ENCODE measurements at places on chromosomes 2 and 18.

DNA sequence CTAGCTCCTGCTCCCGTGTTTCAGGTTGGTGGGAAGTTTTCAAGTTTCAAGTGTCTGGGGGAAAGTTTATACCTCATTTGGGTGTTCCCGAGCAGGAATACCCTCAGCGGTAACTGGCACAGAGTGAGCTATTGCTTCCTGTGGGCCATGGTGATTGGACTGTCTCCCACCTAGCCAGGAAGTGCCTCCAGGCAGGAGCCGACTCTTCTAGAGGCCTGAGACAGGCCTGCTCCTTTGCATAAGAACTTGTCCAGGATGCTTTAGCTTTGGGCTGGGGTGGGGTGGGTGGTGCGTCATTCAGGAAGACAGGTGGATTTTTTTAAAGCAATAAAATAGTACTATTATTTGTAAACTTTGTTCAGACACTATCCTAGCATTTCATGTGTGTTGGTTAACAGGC, 23.5 kb upstream of the DNMT3A start:
- no peak for DNase-seq

GRCh38 chr2:118459426-118459825, 371.2 kb downstream of the INSIG2 start:
- DNase-seq = no peak

- DNase-seq = no peak
Measured at GRCh38 chr2:172072706-172073105, 12.6 kb upstream of the DLX1 start.

GRCh38 chr2:219643788-219644398, 16.5 kb downstream of the SLC4A3 start:
- DNase-seq = no peak

- DNase-seq = no peak
Measured at GRCh38 chr18:34223164-34223892, 1.4 kb downstream of the NOL4 start.

- DNase-seq = peak; percentile 31
Measured at GRCh38 chr2:127355407-127356008, 32.3 kb downstream of the MAP3K2 start.

GRCh38 chr18:42801706-42802105, 313.8 kb downstream of the RIT2 start:
- no peak for DNase-seq

GRCh38 chr2:203987959-203988358, 51.4 kb downstream of the ICOS start:
- DNase-seq = no peak

GRCh38 chr2:219570194-219570923, 980 bp downstream of the OBSL1 start:
- no peak for DNase-seq

DNA sequence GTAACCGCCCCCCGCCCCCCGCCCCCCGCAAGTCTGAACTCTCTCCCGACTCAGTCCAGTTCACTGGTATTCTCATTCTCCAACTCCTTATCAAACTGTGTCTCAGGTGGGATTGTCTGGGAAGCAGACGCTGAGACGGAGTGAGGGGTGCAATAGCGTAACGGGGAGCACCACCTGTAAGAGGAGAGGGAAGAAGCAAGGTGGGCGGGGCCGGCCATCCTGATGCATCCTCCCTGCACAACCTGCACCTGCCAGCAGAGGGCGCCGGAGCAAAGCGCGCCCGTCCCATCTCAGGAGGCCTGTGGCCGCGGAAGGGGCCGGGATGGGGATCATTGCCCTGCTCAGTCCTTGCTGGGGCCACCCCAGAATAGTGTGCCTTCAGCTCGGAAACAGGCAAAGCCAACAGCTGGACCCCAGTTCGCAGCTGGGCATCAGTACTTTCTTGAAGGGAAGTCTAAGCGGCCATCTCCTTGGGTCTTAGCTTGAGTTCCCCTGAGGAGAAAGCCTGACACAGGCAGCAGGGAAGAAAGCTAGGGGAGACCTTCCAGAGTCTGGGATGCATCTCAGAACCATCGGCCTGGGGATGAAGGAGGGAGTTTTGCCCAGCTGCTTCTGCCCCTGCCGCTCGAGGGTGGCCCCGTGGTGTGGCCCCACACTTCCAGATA, 208.0 kb downstream of the TFCP2L1 start:
- DNase-seq = peak; percentile 43

GRCh38 chr2:27441226-27441926, 805 bp upstream of the KRTCAP3 start:
- no peak for DNase-seq

- DNase-seq = no peak
Measured at GRCh38 chr2:186855216-186855615, 6.2 kb upstream of the ZSWIM2 start.

DNA sequence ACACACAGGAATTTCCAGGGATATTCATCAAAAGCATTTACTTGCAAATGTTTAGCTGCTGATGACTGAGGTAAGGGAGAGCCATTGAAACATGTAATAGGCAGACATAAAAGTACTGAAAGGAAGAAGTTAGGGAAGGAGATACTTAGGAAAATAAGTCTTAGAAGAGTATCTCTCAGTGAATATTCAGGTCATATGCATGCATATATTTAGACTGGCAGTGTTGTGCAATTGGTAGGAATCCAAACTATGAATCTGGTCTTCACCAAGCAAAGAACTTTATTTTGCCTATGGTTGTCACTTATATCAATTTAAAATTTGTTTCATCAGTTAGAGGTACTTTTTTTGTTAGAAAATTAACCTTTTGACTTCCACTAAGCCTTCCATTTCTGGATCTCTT, 1490.7 kb downstream of the SUCLG1 start:
- DNase-seq = no peak

DNA sequence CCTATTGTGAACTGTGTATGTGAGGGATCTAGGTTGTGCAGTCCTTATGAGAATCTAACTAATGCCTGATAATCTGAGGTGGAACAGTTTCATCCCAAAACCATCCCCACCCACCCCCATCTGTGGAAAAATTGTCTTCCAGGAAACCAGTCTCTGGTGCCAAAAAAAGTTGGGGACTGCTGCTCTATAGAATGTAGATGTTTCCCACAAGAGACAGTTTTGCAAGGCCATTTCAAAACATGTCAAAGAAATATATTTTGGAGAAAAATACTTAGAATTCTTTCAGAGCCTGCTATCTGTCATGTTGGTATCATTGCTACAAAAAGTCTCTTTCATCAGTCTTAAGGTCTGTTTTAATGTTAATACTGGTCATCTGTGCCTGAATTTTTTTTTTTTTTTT, 4.1 kb upstream of the SLC39A10 start:
- no peak for DNase-seq

- DNase-seq = no peak
Measured at GRCh38 chr2:147351784-147352183, 493.0 kb upstream of the ACVR2A start.

DNA sequence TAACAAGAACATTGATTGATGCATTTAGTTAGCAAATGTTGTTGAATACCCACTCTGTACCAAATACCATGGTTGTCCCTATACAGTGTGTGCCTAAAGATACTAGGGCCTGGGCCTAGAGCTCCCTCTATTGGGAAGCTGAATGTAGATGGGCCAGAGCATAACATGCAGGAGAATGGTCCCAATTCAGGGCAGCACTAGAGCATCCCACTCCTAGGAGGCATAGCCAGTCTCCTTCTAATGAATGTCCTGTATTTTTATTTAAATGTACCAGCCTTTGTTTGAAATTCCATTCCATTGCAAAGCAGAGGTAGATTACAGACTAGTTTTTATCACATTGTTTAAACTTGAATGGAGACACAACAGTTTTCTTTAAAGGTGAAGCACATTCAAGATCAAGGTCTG, 90.6 kb downstream of the FEZ2 start:
- peak; percentile 21 for DNase-seq

GRCh38 chr2:209322041-209322440, 101.8 kb upstream of the MAP2 start:
- DNase-seq = no peak

DNA sequence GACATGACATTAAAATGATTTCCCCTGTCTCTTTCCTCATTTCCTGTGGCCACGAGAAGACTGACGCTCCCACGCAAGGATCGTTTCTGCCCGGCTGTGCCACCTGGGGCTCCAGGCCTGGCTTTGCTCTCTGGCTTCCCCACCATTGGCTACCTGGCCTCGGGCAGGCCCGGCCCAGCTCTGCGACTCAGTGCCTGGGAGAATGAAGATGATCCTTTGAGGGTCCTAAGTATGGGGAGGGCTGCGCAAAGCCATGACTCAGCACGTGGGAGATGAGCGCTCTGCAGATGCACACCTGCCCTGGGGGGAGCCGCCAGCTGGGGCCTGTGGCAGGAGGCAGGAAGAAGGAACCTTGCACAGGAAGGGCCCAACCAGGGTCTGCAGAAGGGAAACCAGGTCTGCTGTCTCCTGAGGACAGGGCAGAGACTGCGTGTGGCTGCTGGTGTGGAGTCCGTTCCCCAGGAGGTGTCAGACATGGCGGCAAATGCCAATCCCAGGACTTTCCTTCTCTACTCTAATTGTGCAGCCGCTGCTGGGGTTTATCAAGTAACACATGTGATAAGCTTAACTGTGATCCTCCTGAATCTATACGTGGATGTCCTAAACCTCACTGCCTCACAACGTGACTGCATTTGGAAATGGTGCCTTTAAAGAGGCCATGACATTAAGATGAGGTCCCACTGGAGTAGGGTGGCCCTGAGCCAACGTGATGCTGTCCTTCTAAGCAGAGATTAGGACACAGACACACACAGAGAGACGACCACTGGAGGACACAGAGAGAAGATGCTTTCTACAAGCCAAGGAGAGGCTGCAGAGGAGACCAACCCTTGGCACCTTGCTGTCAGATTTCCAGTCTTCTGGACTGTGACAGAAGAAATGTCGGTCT, 32.9 kb downstream of the MBP start:
- peak; percentile 47 for DNase-seq

GRCh38 chr2:179936654-179937053, 70.4 kb downstream of the CWC22 start:
- no peak for DNase-seq

GRCh38 chr2:64972426-64972825, 16.8 kb upstream of the SLC1A4 start:
- no peak for DNase-seq

DNA sequence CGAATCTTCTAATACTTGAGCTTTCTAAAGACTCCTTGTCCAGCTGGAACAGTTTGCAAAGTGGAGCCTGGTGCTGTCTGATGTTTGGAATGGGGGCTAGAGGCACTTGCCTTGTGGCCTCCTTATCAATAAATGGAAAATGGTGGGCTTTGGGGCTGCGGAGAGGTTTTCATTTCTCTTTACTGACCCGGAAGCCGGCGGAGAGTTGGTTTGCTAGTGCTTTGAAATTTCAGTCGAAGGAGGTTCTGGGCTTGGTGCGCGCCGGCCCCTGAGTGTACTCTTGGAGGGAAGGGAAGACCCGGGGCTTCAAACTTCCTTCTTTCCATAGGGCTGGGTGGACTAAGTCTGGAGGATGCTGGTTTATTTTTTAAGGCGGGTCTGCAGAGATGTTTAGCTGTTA, 714 bp downstream of the RPIA start:
- no peak for DNase-seq

DNA sequence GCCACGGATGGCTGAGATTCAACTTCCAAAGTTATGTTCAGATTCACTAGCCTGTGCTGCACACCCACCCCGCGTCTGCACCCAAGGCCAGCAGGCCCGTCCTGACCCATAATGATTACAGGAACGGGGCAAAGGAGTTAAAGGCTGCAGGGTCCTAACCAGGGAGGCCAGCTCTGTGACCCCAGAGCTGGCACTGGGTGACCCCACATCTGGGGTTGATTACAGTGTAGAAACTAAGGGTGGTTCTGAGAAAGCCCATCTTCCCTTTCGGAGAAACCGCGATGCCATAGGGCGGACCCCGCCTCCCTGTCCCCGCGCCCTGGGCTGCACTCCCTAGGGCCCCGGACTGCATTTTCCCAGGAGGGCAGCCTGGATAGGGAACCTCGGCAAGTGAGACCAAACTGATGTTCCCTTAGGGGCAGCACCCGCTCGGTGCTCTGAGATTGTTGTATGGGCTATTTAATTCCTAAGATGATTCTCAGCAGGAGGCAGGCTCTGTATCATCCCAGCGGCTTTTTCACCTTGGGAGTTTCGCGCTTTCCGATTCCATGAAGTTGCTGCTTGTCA, 2.2 kb upstream of the GPR148 start:
- DNase-seq = no peak

GRCh38 chr18:4597301-4597700, 142.2 kb upstream of the DLGAP1 start:
- DNase-seq = no peak

- no peak for DNase-seq
Measured at GRCh38 chr2:84904151-84904550, 1.3 kb upstream of the TMSB10 start.

DNA sequence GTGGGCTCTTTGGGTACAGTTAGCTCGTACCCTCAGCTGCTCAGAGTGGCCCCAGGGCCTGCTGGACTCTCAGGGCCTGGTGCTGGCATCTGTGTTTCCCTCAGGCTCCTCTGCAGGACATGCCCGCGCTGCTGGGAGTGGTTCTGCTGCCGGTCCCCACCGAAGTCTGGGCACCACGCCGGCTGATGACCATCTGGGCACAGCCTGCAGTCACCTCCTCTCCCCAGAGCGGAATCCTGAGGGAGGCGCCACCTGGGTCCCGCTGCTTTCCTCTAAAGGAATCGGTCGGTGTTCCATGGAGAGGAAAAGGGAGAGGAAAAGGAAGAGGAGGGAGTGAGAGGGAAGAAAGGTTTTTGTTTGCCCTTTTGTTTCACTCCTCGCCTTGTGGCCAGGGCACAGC, 43.6 kb downstream of the MC2R start:
- DNase-seq = no peak

DNA sequence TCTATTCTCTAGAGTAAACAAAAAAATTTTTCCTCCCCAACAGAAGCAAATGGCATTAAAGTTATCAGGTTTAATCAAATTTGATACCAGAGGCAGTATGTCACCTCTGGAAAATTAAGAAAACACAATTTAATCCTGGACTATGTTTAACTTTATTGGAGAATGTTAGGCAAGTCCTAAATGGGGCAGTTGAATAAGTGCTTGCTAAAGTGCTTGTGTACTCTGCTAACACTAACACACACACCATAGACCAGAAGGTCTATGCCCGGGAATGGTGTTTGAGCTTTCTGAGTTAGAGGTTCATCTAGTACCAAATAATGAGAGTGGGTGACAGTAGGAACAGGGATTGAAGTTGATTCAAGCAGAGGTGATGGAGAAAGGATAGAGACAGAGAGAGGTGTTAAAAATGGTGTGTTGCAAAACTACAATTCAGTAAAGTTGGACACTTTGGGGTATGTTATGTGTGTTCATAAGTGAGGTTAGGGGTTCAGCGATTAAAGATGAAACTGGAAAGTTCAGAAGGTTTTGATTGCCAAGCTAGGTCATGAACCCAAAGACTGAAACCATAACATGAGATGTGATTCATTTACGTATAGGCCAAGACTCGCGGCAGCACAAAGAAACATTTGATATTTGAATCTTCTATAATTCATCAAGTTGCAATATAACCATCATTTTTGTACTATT, 40.5 kb upstream of the PEX13 start:
- DNase-seq = no peak

Data from CD4-positive, alpha-beta T cell treated with Interleukin-15 for 1 hour (primary cell).